ENCODE measurements at places on chromosomes 3 and 15. TPM values are rescaled to one million over a fixed set of nuclear protein-coding genes. Genes with fewer than 3 reads are reported as not detected.

DNA sequence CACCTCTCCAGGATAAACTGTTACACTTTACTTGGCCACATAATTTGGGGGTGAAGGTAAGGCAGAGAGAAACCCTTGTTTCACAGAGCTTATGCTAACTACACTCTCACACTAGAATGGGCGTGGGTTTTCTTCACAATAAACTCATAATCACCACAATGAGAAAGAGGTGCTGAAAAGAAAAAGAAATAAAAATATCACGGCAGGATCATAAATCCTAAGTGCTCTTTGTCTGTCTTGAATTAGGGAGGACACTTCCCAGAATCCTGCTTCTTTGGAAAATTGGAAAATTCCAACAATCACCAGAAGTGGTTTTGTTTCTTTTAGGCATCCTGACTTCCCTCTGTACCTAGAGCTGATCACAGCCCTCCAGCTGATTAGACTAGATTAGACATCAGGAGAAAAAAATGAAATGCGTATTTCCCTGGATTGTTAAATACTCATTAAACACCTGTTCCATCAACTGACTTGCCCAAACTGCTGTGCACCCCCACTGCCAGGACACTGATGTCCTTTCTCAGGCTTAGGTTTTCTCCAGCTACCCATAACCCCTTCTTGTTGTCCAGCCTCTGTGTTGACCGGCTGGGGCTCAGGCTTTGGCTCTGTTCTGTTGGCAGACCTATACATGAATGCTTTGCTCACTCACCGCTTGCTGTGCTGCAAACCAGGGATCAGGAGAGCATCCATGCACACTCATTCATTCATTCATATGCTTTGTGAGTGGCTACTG is 41.6 kb upstream of the ACKR4 start:
- H3K27ac ChIP-seq: no peak overlapping the region
- no peaks in the 10 kb centered on the region for H3K4me1 ChIP-seq
- H3K4me3 ChIP-seq: no peak overlapping the region
- H3K36me3 ChIP-seq: no peaks in the 10 kb centered on the region
- no peaks in the 10 kb centered on the region for H3K27me3 ChIP-seq

- H3K4me3 ChIP-seq: no peak overlapping the region
- H3K4me1 ChIP-seq: no peaks in the 10 kb centered on the region
- no peaks in the 10 kb centered on the region for H3K27me3 ChIP-seq
- no peak overlapping the region for H3K27ac ChIP-seq
These were observed 317.3 kb upstream of the CFAP20DC start for GRCh38 chr3:59367150-59367549.

The ASB14 gene
- total RNA-seq: not detected

DNA sequence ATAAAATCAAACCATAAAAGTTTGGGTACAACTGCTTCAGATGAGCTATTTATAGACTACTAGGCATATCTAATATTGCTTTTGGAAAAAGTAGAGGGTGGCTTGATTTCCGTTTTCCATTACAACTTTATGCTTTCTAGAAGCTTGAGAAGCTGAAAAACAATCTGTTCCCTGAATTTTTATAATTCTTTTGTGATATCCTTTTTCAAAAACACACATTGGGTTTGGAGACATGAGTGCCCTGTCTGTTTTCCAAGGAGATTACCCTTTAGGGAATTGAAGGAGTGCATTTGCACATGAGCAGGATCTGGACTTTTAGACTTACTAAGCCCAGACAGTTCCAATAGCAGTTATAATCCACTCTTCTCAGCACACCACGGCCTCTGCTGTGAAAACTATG is 49.5 kb upstream of the FILIP1L start:
- H3K4me1 ChIP-seq: no peaks in the 10 kb centered on the region
- H3K27me3 ChIP-seq: no peaks in the 10 kb centered on the region
- DNase-seq: no peak
- no peak overlapping the region for H3K27ac ChIP-seq
- no peak overlapping the region for H3K4me3 ChIP-seq
- H3K36me3 ChIP-seq: no peaks in the 10 kb centered on the region

The NLGN1 gene
- 14.3 TPM for total RNA-seq
